NCI-H1417 (cell line): ENCODE measurements at places on chromosomes 4 and X.

- no peak for DNase-seq
Measured at GRCh38 chr4:19694812-19695211, 556.9 kb upstream of the SLIT2 start.

GRCh38 chr4:37054531-37055077 lies 189.9 kb upstream of the NWD2 start:
- no peak for DNase-seq

GRCh38 chrX:17017134-17017533 lies 70.7 kb downstream of the REPS2 start:
- no peak for DNase-seq

- no peak for DNase-seq
Measured at GRCh38 chr4:19739101-19739651, 512.5 kb upstream of the SLIT2 start.

DNA sequence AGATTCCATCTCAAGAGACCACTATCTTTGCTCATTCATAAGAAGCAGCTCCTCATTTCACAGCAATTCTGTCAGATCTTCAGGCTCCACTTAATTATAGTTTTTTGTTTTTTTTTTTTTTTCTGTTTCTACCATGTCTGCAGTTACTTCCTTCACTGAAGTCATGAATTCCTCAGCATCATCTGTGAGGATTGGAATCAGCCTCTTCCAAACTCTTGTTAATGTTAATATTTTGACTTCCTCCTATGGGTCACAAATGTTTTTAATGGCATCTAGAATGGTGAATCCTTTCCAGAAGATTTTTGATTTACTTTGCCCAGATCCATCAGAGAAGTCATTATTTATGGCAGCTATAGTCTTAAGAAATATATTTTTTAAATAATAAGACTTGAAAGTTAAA lies 53.1 kb downstream of the BMP2K start:
- no peak for DNase-seq

GRCh38 chr4:123952530-123953274 lies 556.1 kb downstream of the SPRY1 start:
- DNase-seq: no peak

DNA sequence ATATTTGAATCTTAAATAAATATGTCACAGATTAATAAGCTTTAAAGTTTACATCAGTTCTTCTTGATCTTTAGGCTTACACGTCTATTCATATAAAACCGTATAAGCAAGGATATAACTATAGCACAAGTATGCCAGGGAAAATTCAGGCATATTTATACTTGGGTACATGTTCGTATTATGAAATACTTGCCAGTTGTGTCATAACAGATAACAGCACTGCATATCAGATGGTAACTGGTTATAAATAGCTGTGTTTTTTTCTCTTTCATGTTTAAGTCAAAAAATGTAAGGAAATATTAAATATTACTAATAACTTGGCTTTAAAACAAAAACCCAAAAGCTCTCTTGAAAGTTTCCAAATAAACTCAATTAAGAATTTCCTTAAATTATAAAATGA lies 17.5 kb downstream of the BRWD3 start:
- no peak for DNase-seq

GRCh38 chr4:90148574-90149148 lies 21.5 kb downstream of the CCSER1 start:
- DNase-seq: no peak

GRCh38 chrX:110965409-110966090 lies 130.4 kb upstream of the PAK3 start:
- no peak for DNase-seq

DNA sequence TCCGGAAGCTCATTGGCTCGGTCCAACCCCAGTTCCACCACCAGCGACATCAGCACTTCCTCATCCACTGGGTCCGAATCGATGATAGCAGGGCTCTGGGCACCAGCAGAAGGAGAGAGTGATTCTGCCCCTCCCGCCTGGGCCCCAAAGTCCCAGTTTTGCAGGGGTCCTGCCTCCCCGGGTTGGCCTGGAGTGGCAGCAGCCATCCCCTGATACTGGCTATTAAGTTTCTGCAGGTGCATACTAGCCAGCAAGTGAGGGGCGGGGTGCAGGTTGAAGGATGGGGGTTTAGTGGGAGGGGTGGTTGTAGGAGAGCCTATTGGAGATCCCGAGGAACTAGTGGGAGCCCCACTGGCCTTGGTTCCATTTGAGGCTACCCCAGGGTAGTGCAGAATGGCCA lies 3.9 kb downstream of the CITED1 start:
- no peak for DNase-seq
